Natural killer cell (primary cell): ENCODE measurements at places on chromosomes 2 and 18. TPM values are rescaled to one million over a fixed set of nuclear protein-coding genes. Genes with fewer than 3 reads are reported as not detected.

DNA sequence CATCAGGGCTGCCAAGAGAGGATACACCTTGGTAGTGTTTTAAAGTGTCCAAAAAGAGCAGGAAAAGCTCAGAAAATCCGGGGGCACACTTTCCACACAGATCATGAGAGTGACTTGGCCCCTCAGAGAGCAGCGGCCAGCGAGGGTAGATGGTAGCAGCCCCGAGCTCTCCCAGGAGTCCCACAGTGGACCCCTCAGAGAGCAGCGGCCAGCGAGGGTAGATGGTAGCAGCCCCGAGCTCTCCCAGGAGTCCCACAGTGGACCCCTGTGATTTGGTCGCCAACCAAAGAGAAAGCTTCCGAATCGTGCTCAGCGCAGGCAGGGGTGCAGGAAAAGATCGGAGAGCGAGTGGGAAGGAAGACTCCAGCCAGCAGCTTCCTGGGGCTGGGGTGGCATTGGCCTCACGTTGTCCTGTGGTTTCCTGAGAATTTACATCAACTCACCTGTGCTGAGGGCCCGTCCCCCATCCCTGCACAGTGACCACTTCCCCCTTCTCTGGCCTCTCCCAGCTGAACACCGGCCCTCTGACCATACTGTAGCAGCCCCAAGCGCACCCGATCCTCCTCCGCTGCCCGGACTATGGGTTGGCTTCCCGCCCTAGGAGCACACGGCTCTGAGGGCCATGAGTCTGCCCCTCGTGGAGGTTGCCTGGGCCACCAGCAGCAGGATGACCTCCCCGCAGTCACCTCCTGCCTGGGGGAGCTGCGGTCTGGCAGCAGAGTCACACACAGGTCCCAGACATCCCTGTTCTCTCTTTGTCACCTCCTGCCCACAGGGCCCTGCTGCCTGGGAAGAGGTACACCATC lies 33.7 kb downstream of the MTERF4 start:
- DNase-seq, result no peak

Gene FOXD4L1
- not detected for total RNA-seq

Gene DNAJC5G
- total RNA-seq, result not detected

Gene SLC1A4
- 3.9 TPM for total RNA-seq

GRCh38 chr2:69073928-69074570 lies 61.1 kb downstream of the ANTXR1 start:
- DNase-seq, result no peak

- no peak for DNase-seq
These were observed 57.0 kb upstream of the DYNC1I2 start for GRCh38 chr2:171630089-171630770.

DNA sequence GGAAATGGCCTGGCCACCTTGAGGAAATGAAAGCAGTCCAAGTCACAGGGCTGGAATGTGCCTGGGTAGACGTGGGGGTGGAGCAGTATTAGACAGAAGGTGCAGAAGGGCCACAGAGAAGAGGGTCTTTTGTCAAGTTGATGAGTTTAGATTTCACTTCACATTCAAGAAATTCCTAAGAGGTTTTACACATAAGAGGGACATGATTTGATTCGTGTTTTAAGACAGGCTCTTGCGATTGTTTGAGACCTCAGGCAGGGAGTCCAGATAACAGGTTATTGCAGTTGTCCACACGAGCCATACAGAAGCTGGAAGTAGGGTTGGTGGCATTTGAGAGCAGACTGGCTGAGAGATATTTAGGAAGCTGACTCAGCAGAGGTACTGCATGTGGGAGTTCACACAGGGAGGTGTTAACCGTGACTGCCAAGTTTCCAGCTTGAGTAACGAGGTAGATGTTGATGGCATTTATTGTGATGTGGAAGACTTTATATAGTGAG lies 64.6 kb downstream of the NEB start:
- peak; percentile 26 for DNase-seq

Gene TMEM163
- 6.8 TPM for total RNA-seq

DNA sequence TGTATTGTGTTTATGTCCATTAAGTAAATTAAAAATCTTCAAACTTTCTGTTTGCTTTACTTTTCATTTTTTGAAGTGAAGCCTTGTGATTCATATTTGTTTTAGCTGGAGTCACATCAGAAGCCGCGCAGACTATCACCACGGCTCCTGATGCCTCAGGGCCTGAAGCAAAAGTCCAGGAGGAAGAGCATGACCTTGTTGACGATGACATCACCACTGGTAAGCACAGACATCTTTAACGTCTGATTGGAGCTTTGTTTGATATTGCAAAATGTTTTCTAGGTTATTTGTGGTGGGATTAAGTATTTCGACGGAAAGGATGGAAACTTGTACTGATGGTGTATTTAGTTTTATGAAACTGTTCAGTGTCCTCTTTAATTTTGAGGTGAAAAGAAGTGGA lies 164.8 kb downstream of the WDR7 start:
- no peak for DNase-seq

Gene GPR39
- not detected for total RNA-seq

DNA sequence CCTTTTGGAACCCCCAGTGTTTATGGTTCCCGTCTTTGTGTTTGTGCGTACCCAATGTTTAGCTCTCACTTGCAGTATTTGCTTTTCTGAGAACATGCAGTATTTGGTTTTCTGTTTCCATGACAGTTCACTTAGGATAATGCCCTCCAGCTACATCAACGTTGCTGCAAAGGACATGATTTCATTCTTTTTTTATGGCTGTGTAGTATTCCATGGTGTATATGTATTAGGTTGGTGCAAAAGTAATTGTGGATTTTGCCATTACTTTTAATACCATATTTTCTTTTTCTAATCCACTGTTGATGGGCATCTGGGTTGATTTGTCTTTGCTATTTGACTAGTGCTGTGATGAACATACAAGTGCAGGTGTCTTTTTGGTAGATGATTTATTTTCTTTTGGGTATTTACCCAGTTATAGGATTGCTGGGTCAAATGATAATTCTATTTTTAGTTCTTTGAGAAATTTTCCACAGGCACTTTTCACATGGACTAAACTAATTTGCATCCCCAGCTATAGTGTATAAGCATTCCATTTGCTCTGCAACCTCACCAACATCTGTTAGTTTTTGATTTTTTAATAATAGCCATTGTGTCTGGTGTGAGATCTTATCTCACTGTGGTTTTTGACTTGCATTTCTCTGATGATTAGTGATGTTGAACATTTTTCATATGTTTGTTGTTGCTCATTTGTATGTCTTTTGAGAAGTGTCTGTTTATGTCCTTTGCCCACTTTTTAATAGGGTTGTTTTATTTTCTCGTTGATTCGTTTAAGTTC lies 63.6 kb downstream of the CERS6 start:
- no peak for DNase-seq

Gene RAX
- total RNA-seq, result not detected

Gene COLEC11
- total RNA-seq, result not detected

Gene PROM2
- total RNA-seq, result 0.70 TPM

- no peak for DNase-seq
These were observed 225.8 kb downstream of the RNF152 start for GRCh38 chr18:61666876-61667590.

Gene EIF5B
- total RNA-seq, result 40.3 TPM

Gene SP5
- not detected for total RNA-seq

- no peak for DNase-seq
These were observed 157.9 kb upstream of the GLI2 start for GRCh38 chr2:120577721-120578295.

DNA sequence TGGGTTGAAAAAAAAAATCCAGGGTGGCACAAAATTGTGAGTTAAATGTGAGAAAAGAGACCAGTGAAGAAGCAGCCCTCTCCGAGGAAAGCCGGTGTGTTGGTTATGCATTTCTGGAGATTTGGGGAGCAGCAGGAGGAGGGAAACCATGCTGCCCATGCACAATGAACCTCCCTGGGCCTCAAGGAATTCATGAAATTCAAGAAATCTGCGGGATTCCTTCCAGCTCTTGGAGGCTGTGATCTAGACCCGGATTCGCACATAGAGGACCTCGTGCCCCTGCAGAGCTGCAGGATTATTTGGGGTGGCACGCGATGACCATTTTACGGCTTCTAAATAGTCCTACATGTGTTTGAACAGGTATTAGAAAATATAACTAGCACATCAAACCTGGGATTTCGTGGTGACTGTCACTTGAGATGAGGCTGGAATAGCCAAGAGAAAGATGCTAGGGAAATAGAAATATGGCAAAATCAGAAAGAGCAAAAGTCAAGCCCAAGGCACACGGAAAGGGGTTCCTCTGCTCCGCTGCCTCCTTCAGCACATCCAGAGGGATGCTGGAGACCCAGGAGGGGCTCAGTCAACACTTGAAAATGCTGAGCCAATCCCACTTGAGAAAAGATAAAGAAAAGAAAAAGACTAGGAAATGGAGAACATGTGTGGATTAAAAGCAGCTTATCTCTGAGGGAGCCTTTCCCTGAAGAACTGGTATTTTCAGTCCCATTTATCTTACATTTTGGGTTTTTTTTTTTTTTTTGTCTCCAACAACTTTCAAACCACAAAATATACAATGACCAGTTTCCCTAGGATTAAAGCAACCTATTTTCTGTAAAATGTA lies 22.0 kb downstream of the KCTD1 start:
- no peak for DNase-seq

Gene SIX3
- total RNA-seq, result 0.15 TPM

DNA sequence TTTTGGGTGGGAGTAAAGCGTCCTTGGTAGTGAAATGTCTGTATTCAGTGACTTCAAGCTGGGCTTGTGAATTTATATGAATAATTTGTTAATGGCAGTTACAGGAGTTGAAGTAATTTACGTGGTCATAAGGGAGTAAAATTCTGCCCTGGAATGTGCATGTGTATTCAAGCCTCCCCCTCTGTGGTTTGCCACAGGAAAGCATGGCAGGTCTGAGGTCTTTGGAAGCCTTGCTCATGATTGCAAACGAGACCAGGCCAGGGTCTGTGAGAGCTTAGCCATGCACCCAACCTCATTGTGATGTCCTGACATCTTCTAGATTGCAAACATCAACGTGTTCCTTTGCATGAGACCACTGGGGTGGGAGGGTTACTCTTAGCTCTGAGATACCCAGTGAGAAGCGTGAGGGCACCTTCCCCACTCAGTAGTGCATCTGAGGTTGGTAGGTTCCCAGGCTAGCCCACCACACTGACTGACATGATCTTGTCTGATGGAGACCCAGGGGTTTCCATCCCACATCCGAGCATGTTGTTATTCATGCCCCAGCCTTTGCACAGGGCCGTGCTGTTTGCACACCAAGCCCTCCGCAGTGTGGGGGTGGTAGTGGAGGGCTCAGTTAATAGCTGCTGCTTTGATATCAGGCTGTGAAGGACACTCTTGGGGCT lies 216.5 kb downstream of the KLHL29 start:
- no peak for DNase-seq

- no peak for DNase-seq
These were observed 163.0 kb downstream of the SEPTIN10 start for GRCh38 chr2:109450574-109451273.

Gene CRACDL
- 0.11 TPM for total RNA-seq

GRCh38 chr2:237297421-237298150 lies 116.4 kb downstream of the COL6A3 start:
- DNase-seq, result no peak

DNA sequence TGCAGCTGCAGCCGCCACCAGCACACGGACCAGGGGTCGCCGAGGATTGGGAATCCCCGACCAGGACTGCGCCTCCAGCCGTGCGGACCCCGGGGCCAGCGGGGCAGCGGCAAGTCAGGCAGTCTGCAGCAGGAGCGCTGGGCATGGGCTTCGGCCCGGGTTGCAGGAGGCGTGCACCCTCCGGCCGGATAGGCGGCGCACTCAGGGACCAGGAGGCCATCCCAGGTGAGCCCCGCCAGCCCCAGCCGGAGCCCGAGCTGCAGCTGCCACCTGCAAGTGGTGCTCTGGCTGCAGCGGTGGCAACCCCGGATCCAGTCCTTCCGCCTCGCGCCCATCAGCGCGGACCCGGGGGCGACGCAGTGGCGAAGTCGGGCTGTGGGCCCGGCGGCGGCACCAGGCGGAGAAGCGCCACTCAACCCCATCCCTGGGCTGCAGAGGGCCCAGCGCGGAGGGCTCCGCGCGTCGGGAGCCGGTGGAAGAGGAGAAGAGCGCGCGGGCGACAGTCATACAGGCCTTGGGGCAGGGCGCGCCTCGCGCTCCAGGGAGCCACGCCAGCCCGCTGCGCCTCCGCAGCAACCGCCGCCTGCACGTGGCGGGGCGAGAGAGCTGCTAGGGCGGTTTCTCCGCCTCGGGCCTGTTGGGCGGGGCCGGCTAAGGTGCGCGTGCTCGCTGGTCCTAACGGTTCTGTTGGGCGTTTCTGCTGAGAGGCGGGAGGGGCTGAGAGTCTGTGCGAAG lies 73.8 kb downstream of the RPIA start:
- DNase-seq, result no peak

Gene CCDC85A
- total RNA-seq, result not detected

DNA sequence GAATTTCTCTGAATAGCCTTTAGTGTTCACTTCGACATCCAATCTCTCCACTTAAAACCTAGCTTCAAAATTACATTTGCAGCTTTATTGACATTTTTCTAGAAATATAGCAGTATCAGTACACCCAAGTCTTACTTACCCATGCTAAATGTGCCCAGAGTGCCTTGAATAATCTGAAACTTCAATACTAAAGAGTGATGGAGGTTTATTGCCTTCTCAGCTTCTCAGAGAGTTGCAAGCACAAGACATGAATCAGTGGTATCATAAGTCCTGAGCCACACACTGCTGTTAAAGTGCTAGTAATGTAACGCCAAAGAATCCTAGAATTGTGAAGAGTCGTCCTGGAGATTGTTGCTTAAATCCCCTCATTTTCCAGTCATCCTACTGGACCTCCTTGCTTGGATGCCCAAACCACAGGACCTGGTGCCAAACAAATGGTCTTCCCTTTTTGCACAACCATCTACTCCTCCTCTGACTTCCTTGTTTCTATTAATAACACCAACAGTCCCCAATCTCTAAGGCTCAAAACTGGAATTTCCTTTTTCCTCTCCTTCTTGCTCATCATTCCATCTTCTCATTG lies 83.2 kb upstream of the SPATS2L start:
- no peak for DNase-seq

- DNase-seq, result no peak
These were observed 248.5 kb upstream of the SP5 start for GRCh38 chr2:170466632-170467031.

DNA sequence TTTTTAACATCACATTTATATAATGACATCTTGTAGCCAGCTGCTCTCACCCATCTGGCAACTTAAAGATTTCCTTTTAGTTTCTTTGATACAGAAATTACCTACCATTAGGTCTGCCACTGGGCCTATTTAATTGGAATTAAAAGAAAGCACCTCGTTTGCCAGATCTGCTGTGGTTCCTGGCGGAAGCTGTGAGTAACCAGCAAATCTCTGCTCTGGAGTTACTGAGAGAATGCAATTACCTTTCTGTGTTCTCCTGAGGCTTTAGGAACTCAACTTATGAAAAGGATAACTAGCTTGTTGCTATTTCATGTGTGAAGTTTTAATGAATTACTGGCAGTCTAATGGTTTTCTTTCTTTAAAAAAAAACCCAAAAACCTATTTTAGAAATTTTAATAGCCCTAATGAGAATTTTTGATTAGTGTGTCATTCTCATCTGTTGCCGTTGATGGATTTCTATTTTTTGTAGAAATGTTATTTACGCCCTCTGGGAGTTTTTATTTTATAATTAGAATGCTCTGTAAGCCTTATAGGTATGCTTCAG lies 69.7 kb upstream of the LYPD6B start:
- no peak for DNase-seq

Gene G6PC2
- total RNA-seq, result not detected

Gene NCOA1
- total RNA-seq, result 122 TPM

- no peak for DNase-seq
These were observed 16.3 kb downstream of the VPS4B start for GRCh38 chr18:63405986-63406385.

GRCh38 chr2:37654932-37655841 lies 16.3 kb downstream of the CDC42EP3 start:
- peak; percentile 29 for DNase-seq
